Activated T-cell treated with anti-CD3 and anti-CD28 coated beads for 24 hours (primary cell): ENCODE measurements at places on chromosomes 5 and 9.

- DNase-seq, result no peak
These were observed 14.1 kb upstream of the CARD19 start for GRCh38 chr9:93081931-93082330.

DNA sequence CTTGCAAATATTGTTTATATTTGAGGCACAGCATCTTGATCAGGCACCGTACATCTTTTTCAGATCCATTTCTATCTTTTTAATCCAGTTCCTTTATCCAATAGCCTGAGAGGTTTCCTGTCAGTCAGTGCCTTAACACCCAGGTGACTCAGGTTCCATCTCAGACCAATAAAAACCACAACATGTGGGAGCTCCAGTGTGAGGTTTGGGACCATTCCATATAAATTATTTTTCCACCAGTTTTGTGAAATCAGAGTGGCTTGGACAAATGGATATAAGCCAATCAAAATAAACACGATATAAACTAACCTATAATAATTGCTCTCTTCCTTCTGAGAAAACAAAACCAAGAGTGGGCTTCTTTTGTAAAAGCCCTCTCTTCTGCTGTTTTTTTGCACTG, 351.3 kb downstream of the NTRK2 start:
- no peak for DNase-seq

- peak; percentile 94 for DNase-seq
These were observed at the start of gene HABP4 for GRCh38 chr9:96449845-96450612. Gene HABP4, plus strand, starts transcription at chr9:96450169. Its CDS starts 111 bp downstream, at chr9:96450280.

DNA sequence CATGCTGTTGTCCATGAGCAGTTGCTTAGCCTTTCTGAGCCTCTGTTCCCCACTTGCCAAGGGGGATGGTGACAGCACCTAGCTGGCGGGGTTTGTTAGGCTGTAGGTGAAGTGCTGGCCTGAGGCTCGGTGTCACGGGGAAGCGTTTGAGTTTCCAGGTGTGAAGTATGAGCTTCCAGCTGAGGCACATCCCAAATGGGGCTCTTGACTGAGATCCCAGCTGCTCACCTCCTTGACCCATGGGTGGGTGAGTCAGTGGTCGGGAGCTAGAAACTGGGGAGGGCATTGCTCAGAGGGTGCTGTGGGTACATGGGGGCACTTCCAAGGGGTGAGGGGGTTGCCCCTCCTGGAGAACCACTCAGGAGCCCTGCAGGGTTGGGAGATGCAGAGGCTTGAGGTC, 26.4 kb upstream of the RNF130 start:
- DNase-seq, result no peak

DNA sequence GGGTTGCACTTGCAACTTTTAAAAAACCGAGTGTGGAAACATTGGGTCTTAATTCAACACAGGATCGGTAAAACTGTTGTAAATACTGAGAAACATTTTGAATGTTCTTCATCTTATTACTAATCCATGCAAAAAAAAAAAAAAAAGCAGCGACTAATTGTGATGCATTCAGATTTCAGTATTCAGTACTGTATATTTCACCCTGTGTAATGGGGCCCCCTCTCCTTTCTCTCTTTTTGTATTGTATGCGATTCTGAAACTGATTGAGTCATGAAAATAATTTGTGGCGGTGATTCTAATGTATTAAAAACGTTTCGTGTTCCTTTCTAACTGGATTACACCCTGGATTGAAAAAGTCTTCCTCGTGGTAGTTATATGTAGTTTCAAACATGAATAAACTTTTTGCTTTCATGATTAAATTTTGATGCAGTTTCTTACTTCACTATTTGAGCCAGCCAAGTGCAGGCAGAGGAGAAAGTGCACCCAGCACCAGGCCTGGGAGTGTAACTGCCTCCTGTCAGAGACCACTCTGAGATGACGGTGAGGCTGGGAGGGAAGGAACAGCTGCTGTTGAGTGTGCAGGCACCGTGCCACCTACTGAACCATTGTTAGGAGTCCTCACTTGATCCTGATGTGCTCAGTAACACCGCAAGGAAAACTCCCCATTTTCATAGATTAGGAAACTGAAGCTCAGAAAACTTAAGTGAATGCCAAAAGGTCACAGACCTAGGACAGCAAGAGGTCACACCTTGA, 220.0 kb downstream of the PBX3 start:
- no peak for DNase-seq

DNA sequence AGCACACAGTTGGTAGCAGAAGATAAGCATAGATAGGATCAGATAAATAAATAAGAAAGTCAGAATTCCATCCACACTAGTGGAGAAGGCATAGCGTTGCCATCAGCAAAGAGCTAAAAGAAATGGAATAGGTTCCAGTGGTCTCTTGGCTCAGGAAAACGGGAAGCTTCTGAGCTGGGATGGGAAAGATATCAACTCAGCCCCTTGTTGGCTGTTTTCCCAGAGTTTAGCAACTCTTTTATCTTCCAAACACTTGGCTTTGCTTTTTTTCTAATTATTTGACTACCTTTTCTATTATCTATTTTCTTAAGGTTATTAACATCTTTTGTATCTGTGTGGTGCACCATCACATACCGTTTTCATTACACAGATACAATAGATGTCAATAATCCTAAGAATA, 445.7 kb upstream of the TRPC7 start:
- no peak for DNase-seq
